ENCODE measurements at places on chromosomes 12 and 14.

GRCh38 chr12:84638811-84639368 lies 273.7 kb downstream of the SLC6A15 start:
- DNase-seq = no peak

DNA sequence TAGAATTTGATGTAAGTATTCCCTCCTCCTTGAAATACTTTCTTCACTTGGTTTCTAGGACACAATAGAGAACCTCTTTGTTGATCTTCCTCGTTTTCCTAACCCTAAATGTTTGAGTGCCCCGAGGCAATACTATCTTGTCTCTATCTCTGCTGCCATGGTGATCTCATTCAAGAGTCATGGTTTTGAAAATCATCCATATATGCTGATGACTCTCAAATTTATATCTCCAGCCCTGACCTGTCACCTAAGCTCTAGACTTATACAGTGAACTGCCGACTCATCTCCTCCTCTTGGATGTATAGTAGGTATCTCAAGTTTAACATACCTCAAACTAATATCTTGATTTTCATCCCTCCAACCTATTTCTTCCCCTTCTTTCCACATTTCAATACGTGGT lies 71.4 kb downstream of the RIC8B start:
- no peak for DNase-seq

GRCh38 chr12:53927220-53928029 lies 11.2 kb upstream of the HOXC13 start:
- DNase-seq = no peak

- DNase-seq = no peak
Measured at GRCh38 chr12:3795492-3796133, 42.7 kb upstream of the CRACR2A start.

- DNase-seq = no peak
Measured at GRCh38 chr12:107488666-107489065, 196.9 kb upstream of the PWP1 start.

All from HS-27A (cell line).